Hepatic stellate cell (primary cell): ENCODE measurements at places on chromosomes 16 and 17.

DNA sequence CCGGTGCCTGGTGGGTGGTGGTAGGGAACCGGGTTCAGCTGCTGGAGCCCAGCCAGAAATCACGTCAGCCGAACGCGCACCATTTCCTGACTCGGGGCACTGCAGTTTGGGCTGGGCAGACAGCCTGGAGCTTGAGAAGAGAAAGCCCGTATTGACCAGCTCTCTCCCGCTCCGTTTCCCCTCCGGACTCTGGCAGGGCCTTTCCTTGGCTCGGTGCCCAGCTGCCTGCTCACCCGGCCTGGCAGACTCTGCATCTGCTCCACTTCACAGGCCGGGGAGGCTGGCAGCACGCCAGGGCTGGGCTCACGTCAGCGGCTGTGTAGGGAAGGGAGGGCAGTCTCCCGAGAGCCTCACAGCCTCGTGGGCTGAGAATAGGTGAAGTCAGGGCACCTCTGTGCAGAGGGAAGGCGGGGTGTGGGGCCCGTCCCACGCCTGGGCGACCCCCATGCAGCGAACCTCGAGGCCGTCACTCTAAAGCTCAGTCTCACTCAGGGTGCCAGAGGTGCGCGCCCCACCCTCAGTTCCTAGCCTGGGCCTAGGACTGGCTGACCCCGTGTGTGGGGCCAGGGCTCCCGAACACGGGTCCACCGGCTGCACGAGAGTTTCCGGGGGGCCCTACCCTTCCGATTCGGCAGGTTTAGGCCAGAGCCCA is 59.1 kb downstream of the OR1D5 start:
- peak; percentile 99 for DNase-seq

DNA sequence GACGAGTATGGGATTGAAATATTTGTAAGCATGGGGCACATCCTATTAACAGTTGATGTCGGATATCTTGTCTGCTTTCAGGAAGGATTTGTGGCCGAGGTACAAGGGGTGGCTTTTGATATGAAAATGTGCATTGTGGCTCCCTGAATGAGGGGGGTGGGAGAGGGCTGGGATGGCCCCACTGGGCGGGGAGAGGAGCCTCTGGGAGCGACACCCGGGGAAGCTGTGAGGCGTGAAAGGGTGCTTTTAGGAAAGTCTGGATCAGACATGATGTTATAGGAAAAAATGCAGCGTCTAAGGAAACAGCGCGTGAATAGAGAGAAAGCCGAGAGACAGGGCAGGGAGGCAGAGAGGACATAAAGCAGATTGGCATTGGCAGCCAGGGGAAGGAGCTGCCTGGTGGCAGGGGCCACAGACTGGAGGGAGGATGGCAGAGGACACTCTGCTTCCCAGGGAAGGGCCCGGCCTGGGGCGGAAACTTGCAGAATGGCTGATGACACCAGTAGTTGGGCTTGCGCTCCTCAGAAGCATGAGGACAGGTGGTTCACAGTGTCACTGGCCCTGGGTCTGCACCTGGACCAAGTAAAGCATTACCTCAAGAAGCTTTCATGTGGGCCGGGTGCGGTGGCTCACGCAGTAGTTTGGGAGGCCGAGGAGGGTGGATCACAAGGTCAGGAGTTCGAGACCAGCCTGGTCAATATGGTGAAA is 95.7 kb downstream of the NTN1 start:
- DNase-seq = no peak

DNA sequence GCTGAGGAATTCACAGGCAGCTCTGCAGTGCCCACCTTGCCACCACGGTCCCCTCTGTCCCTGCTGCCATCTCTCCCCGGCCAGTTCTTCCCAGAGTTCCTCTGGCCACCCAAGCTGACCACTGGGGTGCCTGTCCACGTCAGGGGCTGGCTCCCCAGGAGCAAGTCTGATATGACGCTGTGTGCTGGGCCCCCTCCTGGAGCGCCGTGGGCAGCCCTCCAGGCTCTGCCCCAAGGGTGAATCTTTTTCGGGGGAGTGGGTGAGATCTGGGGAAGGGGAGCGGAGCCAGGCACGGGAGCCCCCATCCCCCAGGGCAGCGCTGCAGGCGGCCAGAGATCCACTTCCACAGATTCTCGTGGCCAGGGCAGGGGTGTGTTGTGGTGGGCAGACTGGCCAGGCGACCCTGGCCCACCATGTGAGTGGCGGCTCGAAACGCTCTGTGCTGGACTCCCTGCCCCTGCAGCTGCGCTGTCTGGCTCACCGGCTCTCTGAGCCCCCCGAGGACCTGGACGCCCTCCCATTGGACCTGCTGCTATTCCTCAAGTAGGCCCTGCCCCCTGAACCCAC is 3.7 kb downstream of the MSLN start:
- DNase-seq = no peak

DNA sequence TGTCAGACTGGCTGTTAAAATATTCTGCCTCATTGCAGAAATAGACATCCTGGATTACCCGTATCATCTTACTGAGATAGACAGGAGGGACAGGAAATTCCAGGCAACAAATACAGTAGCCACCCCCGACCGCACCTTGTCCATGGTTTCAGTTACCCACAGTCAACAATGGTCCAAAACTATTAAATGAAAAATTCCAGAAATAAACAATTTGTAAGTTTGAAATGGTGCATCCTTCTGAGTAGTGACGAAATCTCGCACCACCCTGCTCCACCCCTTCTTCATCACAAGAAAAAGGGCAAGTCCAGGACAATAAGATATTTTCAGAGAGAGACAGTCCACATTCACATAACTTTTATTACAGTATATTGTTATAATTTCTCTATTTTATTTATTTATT is 23.6 kb upstream of the PRSS54 start:
- no peak for DNase-seq

GRCh38 chr17:29243792-29244191 is 2.9 kb upstream of the CRYBA1 start:
- DNase-seq = peak; percentile 35

DNA sequence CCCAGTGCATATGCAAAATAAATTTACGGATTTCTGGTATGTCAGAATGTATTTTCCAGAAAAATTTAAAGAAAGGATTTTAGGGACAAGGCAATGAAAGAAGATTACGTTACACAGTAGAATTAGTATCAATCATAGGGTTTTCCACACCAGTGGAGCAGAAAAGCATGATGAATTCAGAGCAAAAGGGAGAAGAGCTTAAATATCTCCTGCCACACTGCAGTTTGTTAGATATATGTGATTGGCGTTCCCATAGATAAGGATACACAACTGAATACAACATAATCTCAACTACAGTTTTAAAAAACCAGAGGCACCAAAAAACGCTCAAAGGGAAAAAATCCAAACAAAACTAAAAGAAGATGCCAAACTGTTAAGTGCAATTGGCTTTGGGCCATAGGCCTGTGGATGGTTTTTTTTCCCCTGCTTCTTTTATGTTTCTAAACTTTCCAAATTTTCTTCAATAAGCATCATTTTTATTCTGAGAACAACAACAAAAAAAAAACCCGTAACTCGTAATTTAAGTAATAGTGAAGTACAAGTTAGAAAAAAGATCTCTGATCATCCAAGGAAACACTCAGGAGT is 22.3 kb downstream of the MARF1 start:
- DNase-seq = no peak

- no peak for DNase-seq
Observed at GRCh38 chr16:64736857-64737256, 385.0 kb downstream of the CDH11 start.

- peak; percentile 82 for DNase-seq
Observed at GRCh38 chr17:17712268-17712924, 31.1 kb downstream of the RAI1 start.
